ENCODE measurements at places on chromosomes 7 and 10. TPM values are rescaled to one million over a fixed set of nuclear protein-coding genes. Genes with fewer than 3 reads are reported as not detected.

DNA sequence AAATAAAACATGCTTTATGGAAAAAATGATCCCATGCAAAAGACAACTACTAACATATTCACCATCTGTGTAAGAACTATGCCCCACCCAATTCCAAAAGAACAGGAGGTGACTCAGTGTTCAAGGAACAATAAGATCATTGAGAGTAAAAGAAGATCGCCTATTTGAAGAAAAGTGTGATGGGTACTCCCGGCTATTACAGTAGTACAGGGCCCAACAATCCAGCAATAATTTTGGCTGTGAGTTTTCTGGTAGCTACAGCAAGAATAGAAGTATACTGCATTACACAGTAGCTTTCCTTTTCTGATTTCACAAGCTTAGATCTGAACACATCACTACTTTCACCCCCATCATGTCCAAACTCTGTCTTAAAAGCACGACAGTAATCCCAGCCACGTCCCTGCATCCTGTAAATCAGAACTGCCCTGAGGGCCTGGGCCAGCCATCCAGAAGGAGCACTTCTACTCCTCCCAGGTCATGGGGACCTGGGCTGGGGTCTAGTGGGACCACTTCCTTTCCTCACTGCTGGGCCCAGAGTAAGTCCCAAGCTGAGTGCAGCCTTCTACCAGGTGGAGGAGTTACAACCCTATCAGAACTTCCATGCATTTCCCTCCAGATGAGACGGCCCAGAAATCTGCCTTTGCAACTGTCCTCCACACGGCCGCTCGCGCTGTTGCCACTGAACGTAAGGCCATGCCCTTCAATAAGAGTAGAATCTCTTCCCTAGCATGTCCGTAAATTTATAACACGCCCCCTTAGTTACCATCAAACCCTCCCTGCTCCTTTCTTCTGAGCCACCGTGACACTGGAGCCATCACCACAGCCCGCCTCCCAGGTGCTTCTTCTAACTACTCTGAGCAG is 7.9 kb downstream of the ESYT2 start:
- no peak overlapping the region for H3K4me3 ChIP-seq
- H3K27ac ChIP-seq, result peak overlapping the region; percentile 95
- H3K27me3 ChIP-seq, result no peaks in the 10 kb centered on the region
- no peaks in the 10 kb centered on the region for H3K36me3 ChIP-seq

DNA sequence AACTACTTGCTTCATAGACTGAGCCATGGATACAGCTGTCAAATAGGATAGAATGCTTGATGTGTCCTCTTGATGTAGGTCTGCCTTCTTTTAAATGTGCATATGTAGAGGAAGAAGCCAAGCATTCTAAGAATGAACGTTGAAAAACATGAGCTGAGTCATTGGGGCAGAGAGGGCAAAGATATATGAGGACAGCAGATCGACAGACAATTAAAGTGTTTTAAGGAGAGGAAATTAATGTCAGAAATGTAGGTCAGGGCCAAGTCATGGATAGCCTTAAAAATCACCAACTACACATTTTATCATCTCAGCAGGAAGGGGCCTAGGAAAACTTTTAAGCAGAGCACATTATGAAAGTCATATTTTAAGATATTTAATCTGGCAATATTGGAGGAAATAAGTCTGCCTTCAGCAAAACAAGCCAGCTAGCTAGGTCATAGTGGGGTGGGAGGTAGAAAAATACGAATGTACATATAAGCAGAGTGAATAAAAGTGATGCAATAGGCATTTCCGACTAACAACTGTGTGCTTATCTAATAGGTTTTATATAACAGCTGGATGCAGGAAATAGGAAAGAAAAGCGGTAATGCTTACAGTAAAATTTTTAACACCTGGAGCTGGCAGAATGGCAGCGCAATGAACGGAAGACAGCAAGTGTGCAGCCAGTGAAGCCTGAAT is 638.3 kb upstream of the TPK1 start:
- no peaks in the 10 kb centered on the region for H3K27me3 ChIP-seq
- no peak for DNase-seq
- H3K36me3 ChIP-seq, result no peaks in the 10 kb centered on the region
- H3K4me1 ChIP-seq, result no peaks in the 10 kb centered on the region
- no peak overlapping the region for H3K27ac ChIP-seq

DNA sequence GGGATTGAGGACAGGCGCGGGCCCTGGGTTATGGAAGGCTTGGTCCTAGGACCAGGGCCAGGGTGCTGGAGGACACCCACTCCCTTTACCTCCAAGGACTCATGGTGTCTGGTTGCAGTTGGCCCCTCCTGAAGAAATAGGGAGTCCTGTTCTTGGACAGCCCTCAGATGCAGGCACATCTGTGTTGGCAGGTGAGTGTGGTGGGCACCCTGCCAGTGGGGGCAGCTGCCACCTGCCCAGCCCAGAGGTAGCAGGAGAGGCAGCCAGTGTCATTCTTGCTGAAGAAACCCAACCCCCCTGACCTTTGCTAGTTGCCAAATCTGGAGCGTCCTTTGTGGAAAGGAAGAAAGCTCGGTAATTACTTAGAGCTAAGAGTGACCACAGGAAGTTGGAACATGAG is 8.3 kb downstream of the GALNT17 start:
- H3K27ac ChIP-seq, result no peak overlapping the region
- no peak for DNase-seq
- H3K36me3 ChIP-seq, result no peaks in the 10 kb centered on the region
- no peaks in the 10 kb centered on the region for H3K4me1 ChIP-seq
- H3K4me3 ChIP-seq, result no peak overlapping the region

Gene FAM237B
- 0.01 TPM for polyA plus RNA-seq

GRCh38 chr10:70250961-70251680 is 17.9 kb upstream of the PPA1 start:
- peaks cover 10% of the 10 kb centered on the region for H3K4me1 ChIP-seq
- peaks cover 31% of the 10 kb centered on the region for H3K27me3 ChIP-seq
- H3K4me3 ChIP-seq, result no peak overlapping the region
- no peak for DNase-seq
- no peaks in the 10 kb centered on the region for H3K36me3 ChIP-seq
- no peak overlapping the region for H3K27ac ChIP-seq

DNA sequence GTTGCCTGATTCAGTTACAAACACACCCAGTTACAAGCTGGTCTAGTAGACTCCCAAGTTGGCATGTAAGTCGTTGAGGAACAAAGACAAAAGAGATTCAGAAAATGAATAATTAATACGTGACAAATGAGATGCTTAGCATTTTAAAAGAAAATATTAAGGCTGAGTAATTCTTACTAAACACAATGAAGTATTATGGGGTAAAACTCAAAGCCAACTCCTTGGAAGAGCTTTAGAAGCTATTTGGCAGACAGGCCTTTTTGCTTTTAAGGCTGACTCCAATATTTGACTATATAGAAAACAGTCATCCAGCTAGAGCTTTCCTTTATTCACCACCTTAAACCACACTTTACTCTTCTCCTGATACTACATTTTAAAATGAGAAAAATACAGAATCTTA is 5.4 kb downstream of the TRDMT1 start:
- DNase-seq, result no peak
- H3K4me1 ChIP-seq, result peaks cover 8% of the 10 kb centered on the region
- H3K27ac ChIP-seq, result no peak overlapping the region
- H3K27me3 ChIP-seq, result no peaks in the 10 kb centered on the region
- H3K36me3 ChIP-seq, result no peaks in the 10 kb centered on the region

- H3K4me1 ChIP-seq, result no peaks in the 10 kb centered on the region
- H3K27ac ChIP-seq, result no peak overlapping the region
- no peak overlapping the region for H3K4me3 ChIP-seq
These were observed 41.2 kb upstream of the ACSL5 start for GRCh38 chr10:112332509-112333228.

Gene ZPBP
- polyA plus RNA-seq, result not detected
